Suppressor macrophage treated with lipopolysaccharide for 4 hours (primary cell): ENCODE measurements at places on chromosomes 16 and 17.

- DNase-seq: no peak
Observed at GRCh38 chr17:33055171-33055611, 63.5 kb downstream of the SPACA3 start.

- DNase-seq: no peak
Observed at GRCh38 chr17:76432004-76432403, 20.9 kb downstream of the UBE2O start.

- DNase-seq: no peak
Observed at GRCh38 chr16:82846806-82847205, 220.0 kb downstream of the CDH13 start.

- DNase-seq: no peak
Observed at GRCh38 chr16:76390476-76390875, 113.3 kb downstream of the CNTNAP4 start.

GRCh38 chr16:280005-280460 lies 358 bp upstream of the ARHGDIG start:
- no peak for DNase-seq

GRCh38 chr16:77877712-77878347 lies 89.5 kb downstream of the VAT1L start:
- DNase-seq: no peak

DNA sequence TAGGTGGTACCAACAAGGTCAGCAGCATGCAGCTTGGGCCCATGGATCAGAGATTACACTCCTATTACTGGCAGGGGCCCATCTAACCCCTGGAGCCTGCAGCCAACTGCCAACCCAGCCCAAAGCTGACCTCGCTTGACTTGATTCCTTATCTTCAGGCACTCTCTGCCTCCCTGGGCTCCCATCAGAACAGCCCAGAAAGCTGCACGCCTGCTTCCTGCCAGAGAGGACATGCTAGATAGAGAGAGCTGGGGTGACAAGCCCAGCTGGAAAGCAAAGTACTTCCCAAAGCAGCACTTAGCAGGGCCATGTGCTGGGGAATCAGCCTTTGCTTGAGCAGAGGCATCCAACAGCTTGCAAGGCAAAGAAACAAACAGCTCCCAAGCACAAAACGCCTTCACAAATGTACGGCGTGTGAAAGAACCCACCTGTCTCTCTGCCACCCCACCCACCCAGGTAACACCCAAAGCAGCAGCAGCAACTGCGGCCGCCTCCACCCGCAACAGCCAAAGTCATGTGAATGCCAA lies 74.2 kb upstream of the NLK start:
- no peak for DNase-seq

- DNase-seq: no peak
Observed at GRCh38 chr17:76562734-76563148, 22.9 kb downstream of the PRCD start.

DNA sequence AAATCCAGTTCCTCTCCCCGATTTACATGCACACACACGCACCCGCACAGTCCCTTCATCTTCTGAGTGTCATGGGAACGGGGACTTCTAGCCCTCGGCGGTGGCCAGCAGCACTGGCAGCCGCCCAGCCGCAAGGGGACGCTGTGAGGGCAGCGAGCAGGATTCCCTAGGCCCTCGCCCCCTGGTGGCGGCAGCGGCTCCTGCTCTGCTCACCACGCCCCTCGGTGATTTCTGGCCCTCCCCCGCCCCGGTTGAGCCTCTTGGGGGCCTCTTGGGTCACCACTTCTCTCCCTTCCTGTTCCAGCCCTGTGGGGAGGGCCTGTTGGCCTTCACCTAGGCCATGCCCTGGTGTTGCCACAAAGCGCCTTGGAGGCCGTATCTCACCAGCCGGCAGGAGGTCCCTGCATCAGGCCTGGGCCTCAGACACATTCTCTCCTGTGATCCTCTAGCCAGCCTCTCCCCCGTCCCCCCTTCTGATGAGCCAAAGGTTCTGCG lies 75.2 kb upstream of the KSR1 start:
- peak; percentile 86 for DNase-seq

GRCh38 chr17:50550661-50551432 lies 3.9 kb downstream of the SPATA20 start:
- peak; percentile 71 for DNase-seq

GRCh38 chr17:76953946-76954345 lies 85.7 kb downstream of the MGAT5B start:
- DNase-seq: no peak

DNA sequence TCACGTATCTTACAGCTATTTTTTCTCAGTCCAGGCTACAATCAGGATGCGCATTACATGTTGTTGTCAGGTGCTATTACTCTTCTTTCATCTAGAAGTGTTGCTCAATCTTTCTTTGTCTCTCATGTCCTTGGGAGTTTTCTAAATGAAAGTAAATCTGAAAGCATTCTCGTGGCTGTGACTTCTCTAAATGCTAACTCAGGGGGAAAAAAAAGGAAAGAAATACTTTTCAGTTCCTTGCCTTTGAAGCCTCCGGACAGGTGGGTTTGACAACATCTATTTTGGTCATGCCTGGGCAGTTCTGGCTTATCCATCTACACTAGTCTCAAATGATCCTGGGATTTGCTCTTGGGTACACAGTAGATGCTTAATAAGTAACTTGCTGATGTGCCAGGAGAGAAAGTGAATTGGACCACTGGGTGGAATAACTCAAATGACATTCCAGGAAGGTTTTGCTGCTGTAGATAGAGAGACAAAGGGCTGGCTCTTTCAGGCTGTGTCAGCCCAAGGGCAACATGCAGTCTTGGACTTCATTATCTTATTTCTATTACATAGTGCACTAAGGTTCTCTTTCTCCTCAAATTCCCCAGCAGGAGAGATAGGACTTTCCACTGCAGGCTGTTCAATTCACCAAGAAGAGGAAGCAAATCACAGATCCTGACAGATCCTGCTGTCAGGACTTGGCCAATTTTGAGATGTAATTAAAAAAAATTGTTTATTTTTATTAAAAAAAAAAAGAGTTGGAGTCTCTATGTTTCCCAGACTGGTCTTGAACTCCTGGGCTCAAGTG lies 63.6 kb upstream of the NFAT5 start:
- peak; percentile 83 for DNase-seq

GRCh38 chr17:45852535-45853297 lies 8.0 kb downstream of the SPPL2C start:
- DNase-seq: peak; percentile 65

- DNase-seq: no peak
Observed at GRCh38 chr16:72179204-72179970, 7.4 kb upstream of the PMFBP1 start.

- DNase-seq: no peak
Observed at GRCh38 chr17:5405400-5405799, 14.1 kb downstream of the NUP88 start.

DNA sequence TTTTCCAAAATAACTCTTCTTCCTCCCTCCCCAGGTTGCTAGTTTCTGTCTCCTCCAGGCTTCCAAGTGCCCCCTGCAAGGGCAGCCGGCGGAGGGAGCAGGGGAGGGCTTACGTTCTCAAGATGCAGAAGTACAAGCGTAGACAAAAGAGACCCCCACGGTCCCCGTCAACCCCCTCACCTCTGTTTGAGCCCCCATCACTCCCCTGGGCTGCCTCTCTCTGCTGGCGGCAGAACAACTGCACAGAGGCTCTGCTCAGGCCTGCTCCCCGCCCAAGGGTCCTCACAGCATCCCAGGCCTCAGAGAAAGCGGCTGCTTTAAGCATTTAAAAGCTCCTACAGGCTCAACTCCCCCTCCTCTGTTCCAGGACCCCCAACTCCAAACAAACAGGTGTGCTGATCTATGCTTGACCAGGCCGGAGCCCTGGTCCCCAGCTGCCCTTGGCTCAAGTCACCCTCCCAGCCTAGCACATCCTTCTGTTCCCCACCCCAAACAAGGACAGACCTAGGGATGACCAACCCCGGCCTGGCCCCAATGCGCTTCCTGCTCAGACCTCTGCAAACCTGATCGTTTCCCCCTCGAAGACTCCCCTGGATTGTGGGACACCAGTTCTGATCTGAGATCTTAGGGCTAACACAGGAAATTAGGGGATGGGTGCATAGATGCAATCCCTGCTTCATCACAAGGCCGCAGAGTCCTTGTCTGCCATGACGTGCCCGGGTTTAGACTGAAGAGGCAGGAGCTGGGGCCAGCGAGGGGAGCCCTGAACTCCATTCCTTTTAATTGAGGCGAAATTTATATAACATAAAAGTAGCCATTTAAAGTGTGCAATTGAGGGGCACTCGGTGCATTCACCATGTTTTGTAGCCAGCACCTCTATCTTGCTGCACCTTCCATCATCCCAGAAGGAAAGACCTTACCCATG lies 17.2 kb upstream of the RBFOX3 start:
- DNase-seq: no peak

DNA sequence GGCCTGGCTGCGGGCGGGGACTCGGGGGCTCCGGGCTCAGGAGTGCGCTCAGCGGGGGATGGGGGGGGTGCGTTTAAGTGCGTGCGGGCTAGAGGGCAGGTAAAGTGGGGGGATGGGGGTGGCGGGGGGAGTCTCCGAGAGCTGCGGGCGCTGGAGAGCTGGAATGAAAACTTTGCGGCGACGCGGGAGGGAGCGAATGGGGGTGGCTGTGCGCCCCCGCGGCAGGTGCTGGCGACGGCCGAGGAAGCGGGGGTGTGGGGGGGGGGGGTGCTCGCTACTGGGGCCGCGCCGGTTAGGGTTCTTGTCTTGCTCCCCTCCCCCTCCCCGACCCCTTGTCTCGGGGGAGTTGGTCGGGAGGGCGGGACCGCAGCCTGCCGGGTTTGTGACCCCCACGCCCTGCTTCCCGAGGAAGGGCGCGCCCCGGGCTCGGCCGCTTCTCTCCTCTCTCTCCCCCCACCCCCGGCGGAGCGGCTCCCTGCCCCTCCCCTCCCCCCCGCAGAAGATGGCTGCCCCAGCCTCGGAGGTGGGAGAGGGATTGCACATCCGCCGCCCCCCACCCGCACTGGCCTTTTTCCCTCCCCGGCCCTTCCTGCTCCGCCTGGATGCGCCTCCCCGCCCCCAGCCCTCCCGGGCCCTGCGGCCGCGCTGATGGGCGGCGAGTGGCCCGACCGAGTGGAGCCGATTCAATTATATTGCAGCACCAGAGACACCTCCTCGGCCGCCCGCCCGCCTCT lies 649 bp downstream of the GSE1 start:
- DNase-seq: peak; percentile 35

DNA sequence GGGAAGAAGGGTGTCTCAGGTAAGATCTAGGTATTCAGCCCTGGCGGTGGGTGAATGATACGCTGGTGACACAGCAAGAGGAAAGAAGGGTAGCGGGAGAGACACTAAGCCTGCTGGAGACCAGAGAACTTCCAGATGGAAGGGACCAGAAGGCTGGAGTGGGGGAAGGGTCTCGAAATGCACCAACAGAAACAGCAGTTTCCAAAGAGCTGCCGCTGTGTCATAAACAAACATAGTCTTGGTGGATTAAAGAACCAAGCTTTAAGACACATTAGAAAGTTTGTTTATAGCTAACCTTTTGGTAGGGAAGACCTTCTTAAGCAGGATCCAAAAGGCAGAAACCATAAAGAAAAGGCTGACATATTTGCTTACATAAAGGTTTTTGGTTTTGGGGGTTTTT lies 20.9 kb downstream of the TRPV3 start:
- DNase-seq: no peak

DNA sequence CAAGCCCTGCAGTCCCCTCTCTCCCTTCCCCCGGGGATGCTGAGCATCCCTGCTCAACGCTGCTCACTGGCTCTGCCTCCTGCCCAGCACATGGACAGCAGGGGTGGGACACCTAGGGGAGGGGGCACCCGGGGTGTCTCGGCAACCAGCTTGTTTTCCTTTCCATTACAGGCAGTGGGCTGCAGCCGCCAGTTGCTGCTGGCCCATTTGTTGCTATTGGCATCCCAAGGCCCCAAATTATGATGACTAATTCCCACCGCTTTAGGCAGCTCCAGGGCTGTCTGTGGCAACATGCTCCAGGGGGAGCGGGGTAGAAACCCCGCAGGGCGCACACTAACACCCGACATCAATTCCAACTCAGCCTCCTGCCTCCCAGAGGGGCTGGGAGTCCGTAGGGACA lies 4.9 kb downstream of the SDK2 start:
- DNase-seq: no peak

- DNase-seq: peak; percentile 87
Observed at GRCh38 chr17:75832164-75832651, 12.0 kb downstream of the UNC13D start.

DNA sequence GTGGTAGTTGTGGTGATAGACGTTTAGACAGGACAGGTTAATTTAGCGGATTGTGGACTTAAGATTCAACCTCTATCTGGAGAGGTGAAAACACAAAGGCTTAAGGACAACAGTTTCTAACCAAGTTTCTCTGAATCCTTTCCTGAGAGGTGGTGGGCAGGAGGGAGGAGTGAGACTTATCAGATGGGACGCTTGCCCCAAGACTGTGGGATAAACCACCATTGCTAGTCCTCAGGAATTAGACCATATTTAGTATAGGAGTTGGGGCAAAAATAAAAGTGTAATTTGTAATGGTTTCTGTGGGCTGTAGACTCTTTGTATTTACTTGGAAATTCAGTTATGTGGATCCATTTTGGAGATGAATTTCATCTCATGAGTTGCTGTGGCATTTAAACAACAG lies 6.6 kb downstream of the PDP2 start:
- DNase-seq: no peak

GRCh38 chr17:7406235-7406825 lies 1.3 kb upstream of the NLGN2 start:
- no peak for DNase-seq

DNA sequence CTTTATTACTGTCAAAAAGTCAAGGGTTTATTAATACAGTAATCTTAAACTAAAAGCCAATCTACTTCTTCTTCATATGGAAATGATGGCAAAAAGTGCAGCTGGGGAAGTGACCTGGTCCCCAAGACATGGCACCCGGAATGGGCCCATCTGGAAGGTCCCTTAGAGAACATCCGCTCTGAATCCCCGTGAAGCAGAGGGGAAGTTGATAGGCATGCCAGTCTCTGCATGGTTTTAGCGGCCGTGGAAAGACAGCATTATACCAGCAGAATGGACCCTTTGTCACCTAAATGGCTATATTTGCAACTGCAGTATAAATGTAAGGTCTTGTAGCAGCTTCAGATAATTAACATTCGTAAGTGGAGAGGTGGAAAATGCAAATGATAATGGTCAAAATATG lies 32.4 kb downstream of the COTL1 start:
- DNase-seq: no peak

DNA sequence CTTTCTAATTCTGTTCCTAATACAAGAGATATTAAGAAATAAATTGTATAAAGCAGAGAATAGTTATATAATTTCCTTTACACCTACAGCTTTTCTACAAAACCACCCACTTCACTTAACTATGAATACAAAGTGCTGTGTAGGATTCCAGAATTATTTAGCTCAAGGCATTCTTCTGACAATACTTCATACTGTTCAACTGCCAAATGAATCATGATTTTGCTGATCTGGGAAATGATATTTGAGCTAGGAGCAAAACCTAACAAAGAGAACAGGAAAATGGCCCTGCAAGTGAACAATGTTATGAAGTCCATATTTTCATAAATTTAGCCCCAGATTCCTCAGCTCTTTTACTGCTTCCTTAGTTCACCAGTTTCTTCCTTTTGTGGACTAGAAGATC lies 12.9 kb downstream of the BBS2 start:
- no peak for DNase-seq

- no peak for DNase-seq
Observed at GRCh38 chr17:70658317-70658716, 489.0 kb downstream of the KCNJ2 start.

- no peak for DNase-seq
Observed at GRCh38 chr16:79794941-79795340, 194.4 kb upstream of the MAF start.

GRCh38 chr17:74759941-74760340 lies 11.5 kb downstream of the NHERF1 start:
- no peak for DNase-seq
